Activated T-cell treated with anti-CD3 and anti-CD28 coated beads, Interleukin-2, amount 50 U/mL, for 72 hours (primary cell): ENCODE measurements at places on chromosomes 6 and 20. TPM values are rescaled to one million over a fixed set of nuclear protein-coding genes. Genes with fewer than 3 reads are reported as not detected.

- H3K27ac ChIP-seq = no peak overlapping the region
- peaks cover 20% of the 10 kb centered on the region for H3K4me1 ChIP-seq
- DNase-seq = no peak
Observed at GRCh38 chr6:136604328-136604825, 54.2 kb upstream of the MAP7 start.

DNA sequence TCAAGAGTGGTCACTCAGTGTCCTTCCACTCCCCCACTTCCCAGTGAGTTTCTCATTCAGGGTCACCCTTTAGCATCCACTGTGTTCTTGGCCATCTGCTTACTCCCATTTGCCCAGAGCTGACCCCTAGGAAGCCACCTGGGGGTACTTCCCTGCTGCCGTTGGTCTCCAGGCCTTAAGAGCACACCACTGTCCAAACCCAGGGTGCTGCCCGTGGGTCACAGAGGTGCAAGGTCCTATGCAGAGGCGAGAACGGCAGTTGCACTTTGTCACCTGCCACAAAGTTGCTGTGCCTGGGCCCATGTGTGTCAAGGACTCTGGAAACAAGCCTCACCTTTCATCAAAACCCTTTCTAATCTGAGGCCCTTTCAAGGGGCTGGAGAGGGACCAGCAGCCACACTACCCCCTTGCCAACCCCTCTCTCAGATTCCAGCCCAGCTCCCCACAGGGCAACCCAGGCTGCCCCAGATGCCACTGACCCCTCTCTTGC is 191.1 kb downstream of the ZMYND8 start:
- H3K36me3 ChIP-seq = no peaks in the 10 kb centered on the region
- no peaks in the 10 kb centered on the region for H3K4me1 ChIP-seq
- no peak overlapping the region for H3K4me3 ChIP-seq
- H3K27me3 ChIP-seq = peaks cover 26% of the 10 kb centered on the region

DNA sequence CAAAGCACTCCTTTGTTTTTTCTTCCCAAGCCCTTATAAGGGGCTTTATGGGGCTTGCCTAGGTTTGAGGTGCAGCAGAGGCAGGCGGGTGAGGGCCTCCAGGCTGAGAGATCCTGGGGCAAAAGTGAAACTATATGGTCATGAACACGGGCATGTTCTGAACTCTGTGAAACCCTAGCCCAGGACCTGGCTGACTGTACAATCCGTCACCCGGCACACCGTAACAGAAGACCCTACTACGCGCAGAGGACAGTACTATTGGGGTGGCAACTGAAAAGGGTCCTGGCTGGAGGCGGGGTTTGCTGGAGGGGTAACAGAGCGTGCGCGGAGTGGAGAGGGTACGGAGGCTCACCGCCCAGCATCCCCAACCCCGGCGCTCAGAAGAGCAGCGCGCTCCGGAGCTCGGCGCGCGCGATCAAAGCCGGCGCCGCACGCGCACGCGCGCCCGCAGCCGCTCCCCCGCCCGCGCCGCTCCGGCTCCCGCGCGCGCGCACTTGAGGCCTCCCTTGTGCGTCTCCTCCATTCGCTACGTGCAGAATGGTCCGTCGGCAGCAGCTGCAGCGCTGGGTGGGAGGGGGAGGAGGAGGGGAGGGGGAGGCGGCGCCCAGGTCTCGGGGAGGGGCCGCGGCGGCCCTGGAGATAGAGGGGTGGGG is 54.2 kb downstream of the MRPL14 start:
- peak overlapping the region; percentile 90 for H3K4me3 ChIP-seq
- peaks cover 19% of the 10 kb centered on the region for H3K4me1 ChIP-seq
- H3K27ac ChIP-seq = no peak overlapping the region
- DNase-seq = peak; percentile 84
- H3K36me3 ChIP-seq = no peaks in the 10 kb centered on the region

GRCh38 chr20:43102394-43102793 is 87.3 kb downstream of the PTPRT start:
- H3K27ac ChIP-seq = no peak overlapping the region
- no peak overlapping the region for H3K4me3 ChIP-seq
- no peak for DNase-seq

GRCh38 chr6:30463651-30464618 is 25.4 kb upstream of the HLA-E start:
- DNase-seq = peak; percentile 58
- H3K4me1 ChIP-seq = peaks cover 20% of the 10 kb centered on the region
- H3K27me3 ChIP-seq = peaks cover 91% of the 10 kb centered on the region
- peaks cover 4% of the 10 kb centered on the region for H3K36me3 ChIP-seq
- H3K27ac ChIP-seq = no peak overlapping the region

- peaks cover under 1% of the 10 kb centered on the region for H3K4me1 ChIP-seq
- peak overlapping the region; percentile 15 for H3K4me3 ChIP-seq
- no peak for DNase-seq
- no peak overlapping the region for H3K27ac ChIP-seq
Observed at GRCh38 chr6:10397756-10398445, 17.0 kb downstream of the TFAP2A start.

DNA sequence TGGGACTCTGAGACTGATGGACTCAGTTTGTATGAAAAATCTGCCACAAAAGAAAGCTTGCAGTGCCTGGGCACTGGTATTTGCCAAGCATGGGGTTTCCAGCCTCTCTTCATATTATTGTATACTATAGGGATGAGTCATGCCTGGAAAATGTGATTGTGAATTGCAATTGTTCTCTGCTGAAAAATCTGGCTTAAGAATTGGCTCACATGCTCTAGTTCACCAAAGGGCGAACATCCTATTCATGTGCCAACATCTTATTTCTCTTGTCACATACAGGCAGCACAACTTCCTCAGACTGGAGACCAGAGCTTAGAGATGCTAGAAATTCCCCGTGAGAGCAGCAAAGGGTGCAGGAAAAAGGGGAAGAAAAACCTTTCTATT is 103.6 kb upstream of the KCNK16 start:
- peaks cover 19% of the 10 kb centered on the region for H3K27me3 ChIP-seq
- H3K4me1 ChIP-seq = peaks cover 11% of the 10 kb centered on the region

- H3K4me3 ChIP-seq = no peak overlapping the region
- no peak for DNase-seq
- no peak overlapping the region for H3K27ac ChIP-seq
- no peaks in the 10 kb centered on the region for H3K27me3 ChIP-seq
- H3K4me1 ChIP-seq = no peaks in the 10 kb centered on the region
- H3K36me3 ChIP-seq = no peaks in the 10 kb centered on the region
Observed at GRCh38 chr6:8642131-8642530, 206.8 kb upstream of the SLC35B3 start.

- H3K27me3 ChIP-seq = no peaks in the 10 kb centered on the region
- no peak overlapping the region for H3K4me3 ChIP-seq
- no peaks in the 10 kb centered on the region for H3K4me1 ChIP-seq
- no peak overlapping the region for H3K27ac ChIP-seq
Observed at GRCh38 chr6:81534934-81535465, 217.5 kb downstream of the TENT5A start.

GRCh38 chr20:53800883-53801604 is 207.4 kb upstream of the ZNF217 start:
- DNase-seq = no peak
- no peaks in the 10 kb centered on the region for H3K4me1 ChIP-seq
- no peaks in the 10 kb centered on the region for H3K36me3 ChIP-seq
- no peak overlapping the region for H3K27ac ChIP-seq
- no peak overlapping the region for H3K4me3 ChIP-seq

- H3K4me1 ChIP-seq = peaks cover 17% of the 10 kb centered on the region
- peaks cover 3% of the 10 kb centered on the region for H3K36me3 ChIP-seq
- no peak for DNase-seq
- no peak overlapping the region for H3K27ac ChIP-seq
Observed at GRCh38 chr20:24402188-24402587, 67.2 kb upstream of the SYNDIG1 start.

GRCh38 chr6:119148098-119148824 is 69.8 kb upstream of the FAM184A start:
- no peak for DNase-seq
- no peak overlapping the region for H3K27ac ChIP-seq
- H3K4me3 ChIP-seq = peak overlapping the region; percentile 29
- peaks cover 49% of the 10 kb centered on the region for H3K4me1 ChIP-seq

DNA sequence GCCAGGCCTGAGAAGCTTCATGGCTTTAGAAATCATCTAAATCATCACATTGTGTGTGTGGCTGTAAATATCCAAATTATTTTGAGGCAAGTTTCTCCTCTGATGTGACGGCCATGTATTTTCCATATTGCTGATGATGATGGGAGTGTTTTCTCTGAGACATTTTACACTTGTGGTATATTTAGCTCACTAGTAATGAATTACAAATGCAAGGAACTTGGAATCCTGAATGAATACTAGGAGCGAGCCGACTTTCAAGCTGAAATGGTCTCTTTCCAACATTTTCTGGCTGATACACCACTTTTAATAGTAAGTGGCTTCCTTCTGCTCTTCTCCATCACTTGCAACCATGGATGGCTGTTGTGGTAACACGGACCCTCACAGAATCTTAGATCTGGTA is 41.3 kb downstream of the UTRN start:
- H3K27ac ChIP-seq = no peak overlapping the region
- no peak for DNase-seq
- no peak overlapping the region for H3K4me3 ChIP-seq

- no peak for DNase-seq
- no peaks in the 10 kb centered on the region for H3K27me3 ChIP-seq
- no peaks in the 10 kb centered on the region for H3K4me1 ChIP-seq
- no peak overlapping the region for H3K27ac ChIP-seq
- H3K36me3 ChIP-seq = no peaks in the 10 kb centered on the region
Observed at GRCh38 chr6:68826501-68826900, 191.4 kb downstream of the ADGRB3 start.

DNA sequence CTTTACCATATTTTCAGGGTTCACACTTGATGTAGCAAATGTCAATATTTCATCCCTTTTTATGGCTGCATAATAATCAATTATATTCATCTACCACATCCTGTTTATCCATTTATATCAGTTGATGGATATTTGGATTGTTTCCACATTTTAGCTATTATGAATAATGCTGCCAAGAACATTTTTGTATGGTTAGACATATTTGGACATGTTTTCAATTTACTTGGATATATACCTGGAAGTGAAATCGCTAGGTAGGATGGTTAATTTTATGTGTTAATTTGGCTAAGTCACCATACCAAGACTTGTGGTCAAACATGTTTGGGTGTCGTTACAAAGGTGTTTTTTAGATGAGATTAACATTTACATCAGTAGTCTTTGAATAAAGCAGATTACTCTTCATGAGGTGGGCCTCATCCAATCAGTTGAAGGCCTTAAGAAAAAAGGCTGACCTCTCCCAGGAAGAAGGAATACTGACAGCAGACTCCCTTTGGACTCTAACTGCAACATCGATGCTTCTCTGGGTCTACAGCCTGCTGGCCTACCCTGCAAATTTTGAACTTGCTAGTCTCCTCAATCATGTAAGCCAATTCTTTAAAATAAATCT is 196.5 kb downstream of the BACH2 start:
- DNase-seq = no peak
- H3K27ac ChIP-seq = no peak overlapping the region
- H3K27me3 ChIP-seq = no peaks in the 10 kb centered on the region
- no peak overlapping the region for H3K4me3 ChIP-seq
- H3K4me1 ChIP-seq = peaks cover 92% of the 10 kb centered on the region
- H3K36me3 ChIP-seq = peaks cover 15% of the 10 kb centered on the region

DNA sequence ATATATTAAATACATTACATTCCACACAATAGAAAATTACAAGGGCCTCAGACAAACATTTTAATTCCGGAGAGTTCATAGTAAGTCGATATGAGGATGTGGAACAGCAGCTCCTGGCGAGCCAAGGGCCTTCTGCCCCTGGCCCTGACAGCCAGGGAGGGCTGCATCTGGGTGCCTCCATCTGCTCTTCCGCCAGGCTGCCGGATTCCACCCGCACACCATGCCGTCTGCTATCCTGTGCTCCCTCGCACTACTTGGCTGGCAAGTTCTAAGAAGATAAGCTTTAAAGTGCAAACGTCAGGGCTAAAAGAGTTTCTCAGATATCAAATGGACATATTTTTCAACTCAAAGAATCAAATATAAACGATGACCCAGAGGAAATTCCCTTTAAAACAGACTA is 656.3 kb upstream of the NOX3 start:
- H3K27ac ChIP-seq = no peak overlapping the region
- no peak overlapping the region for H3K4me3 ChIP-seq
- H3K36me3 ChIP-seq = no peaks in the 10 kb centered on the region
- H3K4me1 ChIP-seq = peaks cover 4% of the 10 kb centered on the region
- H3K27me3 ChIP-seq = no peaks in the 10 kb centered on the region

DNA sequence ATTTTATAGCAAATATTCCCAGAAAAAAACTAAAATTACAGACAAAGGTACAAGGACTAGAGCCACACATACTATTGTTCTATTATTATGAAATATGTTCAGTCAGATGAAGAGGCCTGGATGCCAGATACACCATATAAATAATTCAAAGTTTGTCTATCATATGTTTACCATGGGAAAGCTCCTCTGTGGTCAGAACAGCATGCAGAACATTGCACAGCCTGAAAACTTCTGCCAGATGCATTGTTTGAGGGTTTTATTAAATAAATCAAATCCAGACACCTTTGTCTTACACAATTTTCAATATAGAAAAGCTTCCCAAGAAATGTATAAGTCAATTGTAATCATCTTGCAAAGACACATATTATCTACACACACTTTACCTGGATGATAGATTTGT is 35.0 kb upstream of the COL21A1 start:
- no peak overlapping the region for H3K27ac ChIP-seq

DNA sequence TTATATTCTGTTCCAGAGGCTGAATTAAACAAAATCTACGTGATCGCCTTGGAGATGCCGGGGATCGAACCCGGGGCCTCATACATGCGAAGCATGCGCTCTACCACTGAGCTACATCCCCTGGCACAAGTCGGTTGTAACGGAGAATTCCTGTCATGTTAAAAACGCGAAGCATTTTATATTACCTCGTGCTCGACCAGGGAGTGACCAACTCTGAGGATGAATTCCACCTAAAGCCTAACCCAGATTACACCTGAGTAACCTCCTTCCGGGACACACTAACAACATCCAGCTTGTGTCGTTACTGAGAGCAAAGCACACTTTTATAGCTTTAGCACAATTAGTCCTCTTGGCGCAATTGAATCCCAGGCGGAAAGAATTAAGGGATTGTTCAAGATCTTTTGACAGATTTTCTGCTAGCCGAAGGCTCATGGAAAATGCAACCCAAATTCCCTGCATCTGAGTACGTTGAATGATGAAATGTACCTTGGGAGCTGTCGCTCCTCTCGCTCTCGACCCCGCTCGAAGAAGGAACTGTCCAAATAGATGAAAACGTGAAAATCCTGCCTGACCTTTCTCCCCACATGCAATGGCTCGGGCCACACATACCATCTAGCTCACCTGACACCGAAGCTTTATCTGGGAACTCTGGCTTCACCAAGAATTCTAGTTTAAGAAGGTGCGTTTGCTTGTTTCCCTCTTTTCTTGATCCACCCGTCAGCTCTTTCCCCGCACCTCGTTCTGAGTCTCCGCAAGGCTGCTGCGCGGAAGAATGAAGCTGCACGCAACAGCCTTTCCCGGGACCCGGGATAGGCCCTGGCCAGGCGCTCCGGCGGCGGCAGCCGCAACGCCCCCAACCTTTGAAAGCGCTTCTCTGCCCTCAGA is 148.3 kb downstream of the GPX5 start:
- DNase-seq = peak; percentile 59
- H3K4me1 ChIP-seq = peaks cover 19% of the 10 kb centered on the region
- peak overlapping the region; percentile 71 for H3K27ac ChIP-seq
- peak overlapping the region; percentile 97 for H3K4me3 ChIP-seq

SOBP gene
- 0.44 TPM for total RNA-seq

WFDC9 gene
- total RNA-seq = not detected

DDX43 gene
- total RNA-seq = 0.93 TPM

DEFB132 gene
- total RNA-seq = not detected

PTCHD4 gene
- not detected for total RNA-seq

PPP1R14C gene
- total RNA-seq = 1.8 TPM

RIMS4 gene
- total RNA-seq = 0.07 TPM

NKAPL gene
- 0.14 TPM for total RNA-seq
